ENCODE measurements at places on chromosomes 13 and 19.

DNA sequence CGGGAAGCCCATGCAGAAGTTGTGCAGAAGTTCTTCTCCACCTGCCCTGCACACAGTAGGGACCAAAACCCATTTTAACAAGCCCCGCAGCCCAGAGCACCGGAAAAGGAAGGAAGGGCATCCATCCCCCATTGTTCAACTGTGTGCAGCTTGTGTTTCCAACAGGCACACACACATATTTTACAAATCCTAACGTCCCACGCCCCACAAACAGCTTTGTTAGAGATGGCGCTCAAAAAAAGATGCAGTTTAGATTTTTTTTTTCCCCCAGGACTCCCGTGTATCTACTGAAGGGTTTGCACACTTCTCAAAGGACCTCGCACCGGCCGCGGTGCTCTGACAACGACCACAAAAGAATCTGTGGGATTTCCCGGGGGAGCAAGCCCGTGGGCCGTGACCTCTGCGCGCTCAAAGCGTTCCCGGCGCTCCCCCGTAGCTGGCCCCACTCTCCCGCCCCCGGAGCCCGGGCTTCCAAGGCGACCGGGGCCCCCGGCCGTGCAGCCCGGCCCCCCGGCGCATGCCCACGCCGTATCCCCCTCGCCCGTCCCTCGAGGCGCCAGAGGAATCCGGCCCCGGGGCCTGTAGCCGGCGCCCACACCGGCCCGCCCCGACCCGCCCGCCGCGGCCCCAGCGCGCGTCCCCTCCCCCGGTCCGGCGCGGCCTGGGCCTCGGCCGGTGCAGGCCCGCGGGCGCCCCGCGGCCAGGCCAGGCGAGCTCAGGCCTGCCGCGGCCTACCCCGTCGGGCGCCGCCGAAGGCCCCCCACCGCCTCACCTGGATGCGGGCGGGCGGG lies 523 bp downstream of the ELAVL1 start:
- peak; percentile 8 for DNase-seq

DNA sequence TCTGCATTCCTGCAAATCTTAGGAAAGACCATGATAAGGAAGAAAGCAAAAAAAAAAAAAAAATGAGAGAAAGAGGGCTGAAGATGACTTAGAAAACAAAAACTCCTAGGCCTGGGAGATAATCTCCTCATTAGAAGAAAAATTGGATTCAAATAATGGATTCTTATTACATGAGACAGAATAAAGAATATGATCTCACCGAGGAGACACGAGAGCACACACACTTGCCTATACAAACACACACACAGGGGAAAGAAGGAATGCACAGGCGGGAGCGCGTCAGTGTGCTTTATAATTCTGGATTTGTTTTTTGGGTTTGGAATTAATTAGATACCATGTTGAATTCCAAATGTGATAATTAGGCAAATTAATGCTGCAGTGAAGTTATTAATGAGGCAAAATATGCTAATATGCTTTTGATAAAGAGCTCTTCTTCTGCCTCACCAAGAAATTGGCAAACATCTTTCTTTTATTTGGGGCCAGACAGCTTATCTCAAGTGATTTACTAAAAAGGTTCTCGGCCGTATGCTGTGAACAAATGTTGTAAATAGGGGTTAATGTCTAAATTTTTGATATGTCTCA lies 36.1 kb upstream of the PCDH8 start:
- no peak for DNase-seq

- DNase-seq: no peak
Observed at GRCh38 chr19:7779631-7780486, 16.8 kb downstream of the CLEC4M start.

DNA sequence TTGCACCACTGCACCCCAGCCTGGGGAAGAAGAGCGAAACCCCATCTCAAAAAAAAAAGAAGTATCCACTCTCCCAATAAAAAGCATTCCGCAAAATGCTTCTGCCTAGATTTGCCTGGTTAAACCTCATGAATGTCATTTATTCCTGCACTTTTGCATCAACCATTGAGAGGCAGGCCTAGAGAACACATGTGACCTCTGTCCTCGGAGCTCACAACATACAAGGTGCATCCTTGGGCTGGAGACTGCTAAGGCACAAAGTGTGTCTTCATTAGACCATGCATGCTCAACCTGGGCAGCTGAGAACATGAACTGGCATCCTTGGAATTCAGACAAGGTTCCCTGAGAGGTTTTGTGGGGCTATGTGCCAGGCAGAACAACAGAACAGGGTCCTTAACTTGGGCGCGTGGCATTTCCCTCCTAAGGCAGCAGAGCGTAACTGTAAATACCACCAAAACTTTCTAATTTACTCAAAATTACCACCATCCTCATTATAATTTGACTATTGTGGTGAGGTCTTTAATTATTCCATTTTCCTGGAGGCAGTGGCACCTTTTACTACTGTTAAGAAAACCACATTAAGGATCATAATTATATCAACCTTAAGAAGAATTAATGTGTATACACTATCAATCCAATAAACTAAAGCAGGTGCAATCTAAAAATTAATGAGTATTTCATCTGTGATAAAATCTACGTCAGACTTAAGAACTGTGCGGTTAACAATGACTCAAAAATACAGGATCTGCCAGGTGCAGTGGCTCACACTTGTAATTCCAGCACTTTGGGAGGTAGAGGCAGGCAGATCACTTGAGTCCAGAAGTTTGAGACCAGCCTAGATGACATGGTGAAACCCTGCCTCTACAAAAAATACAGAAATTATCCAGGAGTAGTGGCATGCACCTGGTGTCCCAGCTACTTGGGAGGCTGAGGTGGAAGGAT lies 13.8 kb downstream of the RCBTB1 start:
- DNase-seq: no peak

GRCh38 chr19:10891405-10892086 lies 20.2 kb downstream of the CARM1 start:
- no peak for DNase-seq

GRCh38 chr13:46178143-46178542 lies 3.8 kb downstream of the LCP1 start:
- no peak for DNase-seq

DNA sequence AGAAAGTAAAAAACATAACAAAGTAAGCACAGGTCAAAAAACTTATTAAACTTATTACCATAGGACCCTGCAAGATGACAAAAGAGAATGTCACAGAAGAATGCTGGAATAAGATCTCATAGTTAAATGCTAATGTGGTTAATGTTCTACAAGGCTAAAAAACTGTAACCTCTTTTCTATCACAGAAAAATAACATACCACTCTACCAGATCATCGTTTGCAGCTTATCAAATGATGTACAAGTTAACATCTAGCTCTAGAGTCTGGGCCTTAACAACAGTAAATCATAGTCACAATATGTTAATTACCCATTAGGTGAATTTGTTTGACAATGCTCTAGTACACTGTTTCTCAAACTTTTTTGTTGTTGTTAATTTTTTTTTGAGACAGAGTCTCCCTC lies 53.0 kb downstream of the NUFIP1 start:
- no peak for DNase-seq

DNA sequence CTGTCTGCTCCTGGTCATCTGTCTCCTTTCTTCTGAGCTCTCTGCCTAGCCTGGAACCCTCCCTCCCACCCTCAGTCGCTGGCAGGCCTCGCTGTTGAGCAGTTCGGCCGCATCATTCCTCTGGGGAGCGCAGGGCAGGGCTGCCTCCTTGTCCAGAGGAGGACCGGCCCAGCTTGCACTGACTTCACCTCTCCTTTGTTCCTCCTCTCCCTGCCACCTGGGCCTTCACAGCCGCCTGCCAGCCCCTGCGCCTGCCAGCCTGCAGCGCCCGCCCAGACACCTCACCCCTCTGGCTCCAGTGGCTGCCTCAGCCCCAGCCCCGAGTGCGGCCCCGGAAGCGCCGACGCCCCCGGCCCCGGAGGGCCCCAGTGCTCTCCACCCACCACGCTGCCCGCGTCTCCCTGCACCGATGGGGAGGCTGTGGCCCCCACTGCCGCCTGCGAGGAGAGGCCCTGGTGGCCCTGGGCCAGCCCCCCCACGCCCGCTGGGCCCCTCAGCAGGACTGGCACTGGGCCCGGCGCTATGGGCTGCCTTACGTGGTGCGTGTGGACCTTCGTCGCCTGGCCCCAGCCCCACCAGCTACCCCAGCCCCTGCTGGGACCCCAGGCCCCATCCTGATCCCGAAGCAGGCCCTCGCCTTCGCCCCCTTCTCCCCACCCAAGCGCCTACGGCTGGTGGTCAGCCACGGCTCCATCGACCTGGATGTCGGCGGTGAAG lies 7.2 kb downstream of the KMT5C start:
- DNase-seq: no peak

DNA sequence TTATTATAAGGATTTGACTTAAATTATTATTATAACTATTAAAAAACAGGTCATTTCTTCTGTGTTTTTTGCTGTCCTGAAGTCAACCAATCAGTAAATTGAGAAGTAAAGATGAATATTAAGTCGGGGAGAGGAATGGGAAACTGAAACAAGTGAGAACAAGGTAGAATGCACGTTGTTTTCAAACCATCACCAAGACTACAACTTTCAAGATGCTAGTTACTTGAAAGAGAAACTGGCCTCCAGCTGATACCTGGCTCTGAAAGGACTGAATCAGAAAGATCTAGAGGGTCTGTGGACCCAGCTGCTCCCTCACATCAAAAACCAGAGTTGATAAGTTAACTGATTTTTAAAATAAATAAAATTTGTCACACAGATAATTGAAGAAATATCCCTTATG lies 1301.5 kb upstream of the ATXN8OS start:
- no peak for DNase-seq

DNA sequence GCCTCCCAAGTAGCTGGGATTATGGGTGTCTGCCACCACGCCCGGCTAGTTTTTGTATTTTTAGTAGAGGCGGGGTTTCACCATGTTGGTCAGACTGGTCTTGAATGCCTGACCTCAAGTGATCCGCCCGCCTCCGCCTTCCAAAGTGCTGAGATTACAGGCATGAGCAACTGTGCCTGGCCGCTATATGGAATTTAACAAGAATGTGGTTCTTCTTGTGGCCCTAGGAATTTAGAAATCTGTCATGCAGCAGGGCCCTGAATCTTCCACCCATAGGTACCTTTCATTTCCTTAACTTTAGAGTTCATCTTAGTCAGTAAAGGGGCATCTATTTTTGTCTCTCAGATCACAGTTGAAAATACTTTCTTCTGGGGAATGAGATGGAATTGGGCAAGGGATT lies 25.6 kb upstream of the NDFIP2 start:
- DNase-seq: peak; percentile 82

GRCh38 chr19:803686-804418 lies 6.6 kb downstream of the PTBP1 start:
- no peak for DNase-seq

DNA sequence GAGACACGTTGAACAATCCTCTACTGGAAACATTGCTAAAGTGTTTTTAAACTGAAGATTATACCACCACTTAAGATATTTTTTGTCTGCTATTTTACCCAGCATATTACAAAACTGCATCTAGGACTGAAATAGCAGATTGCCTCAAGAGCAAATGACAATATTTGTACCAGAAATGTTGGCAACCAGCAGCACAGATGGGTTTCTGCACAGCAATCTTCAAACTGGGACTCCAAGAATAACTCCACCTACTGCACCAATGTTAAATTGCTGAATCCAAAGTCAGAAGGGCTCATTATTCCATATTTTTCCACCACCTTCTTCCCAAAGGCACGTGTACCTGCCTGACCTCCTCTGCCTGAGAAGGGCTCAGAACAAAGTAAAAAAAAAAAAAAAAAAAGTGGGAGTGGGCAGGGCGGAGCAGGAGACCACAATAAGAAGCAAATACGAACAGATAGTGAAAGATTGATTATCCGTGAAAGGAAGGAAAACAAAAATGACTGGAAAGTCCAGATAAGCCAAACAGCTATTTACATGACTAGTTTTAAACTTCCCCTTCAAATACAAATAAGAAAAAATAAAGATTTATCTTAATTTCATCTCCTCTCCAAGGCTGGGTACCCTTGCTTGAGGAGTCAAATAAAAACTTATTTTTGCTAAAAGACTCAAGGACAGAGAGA lies 79.4 kb downstream of the FOXO1 start:
- no peak for DNase-seq

- DNase-seq: no peak
Observed at GRCh38 chr19:7578127-7578526, 17.5 kb upstream of the CAMSAP3 start.

DNA sequence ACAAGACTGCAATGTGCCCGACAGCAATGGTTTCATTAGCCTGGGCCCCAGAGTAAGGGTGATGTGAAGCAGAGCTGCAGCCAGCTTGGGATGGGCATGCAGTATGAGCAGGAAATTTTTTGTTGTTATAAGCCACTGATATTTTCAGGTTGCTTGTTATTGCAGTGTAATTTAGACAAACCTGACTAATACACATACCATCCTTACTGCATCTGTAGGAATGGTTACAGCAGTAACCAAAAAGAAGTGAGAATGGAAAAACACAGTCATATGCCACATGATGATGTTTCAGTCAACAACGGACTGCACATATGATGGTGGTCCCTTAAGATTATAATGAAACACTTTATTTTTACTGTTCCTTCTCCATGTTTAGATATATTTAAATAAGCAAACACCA lies 8.6 kb upstream of the POMP start:
- DNase-seq: peak; percentile 82

GRCh38 chr19:8666814-8667405 lies 31.7 kb downstream of the ACTL9 start:
- DNase-seq: no peak

- DNase-seq: no peak
Observed at GRCh38 chr13:66875264-66875663, 354.9 kb downstream of the PCDH9 start.

DNA sequence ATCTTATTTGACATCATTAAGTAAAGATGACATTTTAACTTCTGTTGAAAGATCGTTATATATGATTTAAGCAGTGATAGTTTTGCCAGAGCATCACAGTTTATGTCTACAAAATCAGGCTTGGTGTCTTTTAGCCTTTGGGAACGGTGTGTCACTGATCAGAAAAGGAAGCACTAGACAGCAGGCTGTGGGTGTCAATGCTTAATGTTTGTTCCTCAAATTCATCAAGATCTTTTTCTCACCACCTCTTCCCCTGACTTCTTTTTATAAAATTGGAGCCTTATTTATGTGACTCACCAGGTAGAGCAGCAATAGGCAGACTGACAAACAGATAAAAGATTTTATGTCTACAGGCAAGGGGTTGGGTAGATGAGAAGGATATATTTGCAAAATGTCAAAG lies 1558.5 kb downstream of the EFNB2 start:
- DNase-seq: no peak

GRCh38 chr19:8461376-8461775 lies 16.6 kb downstream of the HNRNPM start:
- no peak for DNase-seq

DNA sequence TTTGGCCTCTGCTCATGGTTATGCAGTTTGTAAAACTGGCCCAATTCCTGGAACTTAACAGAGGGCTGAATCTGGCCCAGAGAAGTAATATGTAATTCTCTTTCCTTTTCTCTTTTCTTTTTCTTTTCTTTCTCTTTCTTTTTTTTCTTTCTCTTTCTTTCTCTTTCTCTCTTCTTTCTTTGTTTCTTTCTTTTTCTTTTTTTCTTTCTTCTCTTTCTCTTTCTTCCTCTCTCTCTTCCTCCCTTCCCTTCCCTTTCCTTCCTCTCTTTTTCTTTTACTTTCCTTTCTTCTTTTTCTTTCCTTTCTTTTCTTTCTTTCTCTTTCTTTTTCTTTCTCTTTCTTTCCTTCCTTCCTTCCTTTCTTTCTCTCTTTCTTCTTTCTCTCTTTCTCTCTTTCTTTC lies 88.8 kb upstream of the SLITRK5 start:
- DNase-seq: no peak

- no peak for DNase-seq
Observed at GRCh38 chr19:12866416-12867119, 14.7 kb downstream of the DNASE2 start.

Measured in HFFc6 (cell line).